ENCODE measurements at places on chromosomes 3 and 15.

GRCh38 chr3:170835336-170835735, 34.7 kb downstream of the RPL22L1 start:
- DNase-seq: no peak

DNA sequence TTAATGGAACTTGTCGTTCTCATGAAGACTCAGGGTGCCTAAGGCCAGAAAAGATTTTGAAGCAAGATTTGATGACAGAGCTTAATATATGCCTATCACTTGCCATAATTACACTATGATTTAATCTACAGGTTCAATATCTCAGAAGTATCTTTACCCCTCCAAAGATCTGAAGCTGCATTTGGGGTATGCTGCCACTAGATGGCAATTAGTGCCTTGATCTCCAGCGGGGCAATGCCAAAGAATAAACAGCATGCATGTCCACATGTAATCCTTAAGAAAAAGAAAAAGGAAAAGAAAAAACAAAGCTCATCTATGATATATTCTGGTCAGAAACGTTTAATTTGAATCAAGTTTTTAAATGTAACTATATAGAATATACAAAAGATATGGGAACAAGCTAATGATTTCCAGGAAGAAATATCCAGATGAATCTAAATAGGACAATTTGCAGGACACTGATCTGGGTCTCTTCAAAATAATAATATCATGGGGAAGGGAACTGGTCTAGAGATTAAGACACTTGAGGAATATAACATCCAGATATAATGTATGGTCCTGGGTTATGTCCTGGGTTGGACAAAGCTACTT, 55.0 kb upstream of the SOX14 start:
- peak; percentile 27 for DNase-seq

DNA sequence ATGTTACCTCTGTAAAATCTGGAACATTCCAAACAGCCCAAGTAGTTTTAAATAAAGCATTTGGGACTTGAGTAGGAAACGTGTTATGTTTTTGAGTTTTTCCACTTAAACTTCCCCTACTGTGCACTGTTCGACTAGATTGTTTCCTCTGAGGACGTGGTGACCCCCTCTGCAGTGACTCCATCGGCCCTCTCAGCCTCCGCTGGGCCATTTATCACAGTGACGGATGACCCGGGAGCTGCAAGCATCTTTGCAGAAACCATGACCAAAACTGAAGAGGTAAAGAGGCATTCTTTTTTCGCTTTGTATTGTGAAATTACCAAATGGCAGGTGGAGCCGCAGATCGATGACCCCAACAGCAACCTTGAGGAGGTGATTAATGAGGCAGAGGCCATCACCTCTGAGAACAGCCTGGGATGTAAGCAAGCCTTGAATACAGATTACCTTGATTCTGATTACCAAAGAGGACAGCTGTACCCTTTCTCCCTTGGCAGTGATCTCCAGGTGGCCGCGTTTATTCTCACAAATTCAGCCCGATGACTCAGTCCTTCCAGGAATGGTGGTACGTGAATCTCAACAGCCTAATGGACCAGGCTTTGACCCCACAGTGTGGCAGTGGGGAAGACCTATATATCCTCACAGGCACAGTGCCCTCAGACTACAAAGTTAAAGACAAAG, 79.1 kb upstream of the FAN1 start:
- DNase-seq: no peak

- no peak for DNase-seq
Observed at GRCh38 chr3:64046592-64046991, 23.3 kb upstream of the PSMD6 start.

- DNase-seq: no peak
Observed at GRCh38 chr15:84846269-84846668, 29.1 kb downstream of the ALPK3 start.

All from HEK293T (cell line).